ENCODE measurements at places on chromosomes 11 and 22. TPM values are rescaled to one million over a fixed set of nuclear protein-coding genes. Genes with fewer than 3 reads are reported as not detected.
A peak's percentile ranks its signal among the peaks of the same experiment; 100 is the strongest.

DNA sequence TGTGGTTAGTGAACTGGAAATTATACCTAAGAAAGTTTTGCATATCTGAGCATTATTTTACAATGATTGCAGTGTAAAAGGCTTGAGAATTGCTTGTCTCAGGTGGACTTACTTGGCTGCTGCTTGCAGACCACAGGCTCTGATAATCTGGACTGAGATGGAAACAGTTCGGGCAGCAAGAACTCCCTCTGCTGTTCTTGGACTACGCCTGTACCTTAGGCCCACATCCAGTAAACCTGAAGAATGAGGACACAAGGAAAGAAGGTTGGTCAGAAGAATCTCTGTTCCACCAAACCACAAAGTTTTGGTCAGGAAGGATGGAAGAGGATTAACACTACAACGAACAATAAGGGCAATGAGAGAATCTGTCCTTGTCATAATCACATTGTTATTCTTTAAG, 80.1 kb downstream of the C2CD3 start:
- no peak for DNase-seq

CELSR1 gene
- 1.3 TPM for total RNA-seq

GRCh38 chr22:18044548-18045271, 20.3 kb upstream of the MICAL3 start:
- peak; percentile 79 for DNase-seq

GRCh38 chr11:47552056-47552565, 821 bp downstream of the CELF1 start:
- DNase-seq: peak; percentile 44

GRCh38 chr11:22597062-22597461, 28.6 kb downstream of the FANCF start:
- no peak for DNase-seq

RHOD gene
- 0.88 TPM for total RNA-seq

GRCh38 chr22:36409911-36410756, 22.4 kb upstream of the MYH9 start:
- no peak for DNase-seq

TRIM77 gene
- total RNA-seq: not detected

Data from myocyte (in vitro differentiated cells).